ENCODE measurements at places on chromosomes 3 and 15.

- no peak for DNase-seq
Measured at GRCh38 chr15:33941279-33942063, 26.8 kb upstream of the CHRM5 start.

GRCh38 chr3:47583320-47584075 is 4.8 kb upstream of the CSPG5 start:
- no peak for DNase-seq

- DNase-seq, result no peak
Measured at GRCh38 chr3:178663201-178663934, 127.1 kb downstream of the KCNMB2 start.

DNA sequence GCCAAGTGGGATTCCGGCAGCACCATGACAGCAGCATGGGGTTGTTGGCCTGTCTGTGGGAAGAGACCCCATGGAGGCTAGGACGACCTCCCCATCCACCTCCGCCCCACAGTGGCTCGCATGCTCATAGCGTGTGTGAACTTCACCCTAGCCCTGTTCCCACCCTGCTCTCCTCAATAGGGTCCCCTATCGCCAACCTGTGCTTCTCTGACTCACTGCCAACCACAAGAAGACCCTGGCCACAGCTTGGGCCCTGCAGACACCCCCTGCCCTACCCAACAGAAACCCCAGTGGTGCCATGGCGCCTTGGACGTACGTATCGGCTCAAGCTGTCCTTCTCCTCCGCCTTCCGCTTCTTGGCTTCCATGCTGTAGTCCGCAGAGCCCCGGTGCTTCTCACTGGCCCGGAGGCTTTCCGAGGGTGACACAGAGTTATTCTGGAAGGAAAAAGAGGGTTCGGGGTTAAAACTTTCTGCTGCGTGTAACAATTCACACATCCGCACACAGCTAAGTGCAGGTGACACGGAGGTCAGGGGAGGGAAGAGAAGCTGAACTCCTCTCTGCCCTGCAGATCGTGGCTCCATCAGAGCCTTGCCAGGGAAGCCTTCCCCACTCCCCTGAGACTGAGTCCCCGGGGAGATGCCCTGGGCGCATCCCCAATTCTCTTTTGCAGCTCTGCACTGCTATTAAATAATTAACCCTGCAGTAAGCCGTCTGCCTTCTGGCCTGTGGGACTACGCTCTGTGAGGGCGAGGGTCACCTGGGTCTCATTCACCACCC is 37.3 kb downstream of the TLE3 start:
- no peak for DNase-seq

DNA sequence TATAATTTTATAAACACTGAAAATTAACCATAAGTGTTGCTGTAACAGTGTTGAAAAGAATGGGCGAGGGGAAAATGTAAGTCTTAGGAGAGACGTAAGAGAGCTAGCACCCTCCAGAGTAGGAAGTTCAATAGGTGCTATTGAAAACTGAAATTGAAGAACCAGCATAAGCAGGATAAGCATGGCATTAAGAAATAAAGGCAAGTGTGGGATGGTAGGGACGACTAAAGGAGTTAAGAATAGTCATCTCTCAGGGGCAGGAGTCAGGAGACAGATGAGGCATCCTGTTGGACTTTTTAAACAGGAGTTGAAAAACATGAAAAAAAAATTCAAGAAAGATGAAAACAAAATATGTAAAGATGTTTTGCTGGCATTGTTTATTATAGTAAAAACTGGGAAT is 43.5 kb downstream of the ABHD2 start:
- no peak for DNase-seq

DNA sequence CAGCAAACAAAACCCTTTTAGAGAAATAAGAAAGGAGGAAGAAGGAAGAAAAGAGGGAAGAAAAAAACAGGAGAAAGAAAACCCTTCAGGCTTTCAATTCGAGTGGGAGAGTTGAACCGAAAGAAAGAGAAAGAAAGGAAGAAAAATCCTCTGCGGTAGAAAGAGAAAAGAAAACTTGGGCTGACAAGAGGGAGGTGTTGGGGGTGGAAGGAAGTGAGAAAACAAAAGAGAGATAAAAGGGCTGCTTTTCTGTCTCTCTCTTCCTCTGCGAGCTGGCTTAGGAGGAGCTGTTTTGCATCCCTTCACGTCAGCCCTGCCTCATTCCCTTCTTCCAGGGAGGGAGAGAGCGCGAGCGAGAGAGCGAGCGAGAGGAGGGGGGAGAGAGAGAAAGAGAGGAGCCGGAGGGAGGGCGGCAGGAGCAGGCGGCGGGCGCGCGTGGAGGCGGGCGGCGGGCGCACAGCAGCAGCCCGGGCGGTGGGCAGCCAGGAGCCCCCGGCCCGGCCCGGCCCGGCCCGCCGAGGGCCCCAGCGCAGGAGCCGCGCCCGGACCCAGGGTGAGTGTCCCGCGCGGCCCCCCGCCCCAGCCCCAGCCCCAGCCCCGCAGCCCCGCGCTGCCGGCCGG is at the start of gene ZNF710:
TSS of gene ZNF710 (plus strand) at position 263 of the 621 bp plus-strand sequence. CDS start 65,814 bp downstream, outside the sequence.
- DNase-seq, result no peak

DNA sequence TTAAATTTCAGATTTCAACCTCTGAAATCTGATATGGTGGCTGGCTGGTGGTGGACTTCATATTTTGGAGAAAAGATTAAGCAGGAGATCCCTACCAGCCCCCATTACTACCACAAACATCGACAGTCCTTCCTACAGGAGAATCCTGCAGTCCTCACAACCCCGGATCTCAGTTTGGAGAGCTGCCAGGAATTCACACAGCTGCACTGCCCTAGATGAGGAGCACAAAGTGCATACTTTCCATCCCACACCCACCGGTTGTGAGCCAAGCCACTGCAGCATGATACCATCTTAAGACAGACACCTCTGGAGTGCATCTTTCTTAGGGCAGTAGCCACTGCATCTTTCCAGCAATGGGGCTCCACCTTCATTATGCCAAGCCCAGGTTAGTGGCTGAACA is 185.5 kb upstream of the GPR149 start:
- no peak for DNase-seq

DNA sequence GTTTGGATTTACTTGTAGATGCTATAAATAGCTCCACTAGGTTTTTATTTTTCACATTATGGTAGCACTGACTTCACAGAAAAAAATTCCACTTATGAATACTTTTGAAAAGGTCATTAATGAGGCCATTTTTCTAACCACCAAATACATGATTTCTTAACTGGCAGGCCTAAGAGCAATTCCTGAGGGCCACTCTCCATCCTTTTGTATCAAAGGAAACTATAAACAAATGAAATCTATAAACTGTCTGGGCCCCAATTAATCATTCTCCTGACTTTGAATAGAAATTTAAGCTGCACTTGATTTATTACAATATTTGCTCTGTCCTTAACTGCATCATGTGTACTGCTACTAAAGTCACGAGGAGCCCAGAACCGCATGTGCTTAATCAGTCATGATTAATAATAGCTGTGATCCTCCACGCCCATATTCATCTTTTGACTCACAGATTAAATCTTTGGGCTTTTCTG is 25.1 kb upstream of the MTMR10 start:
- no peak for DNase-seq
